ENCODE measurements at places on chromosomes 16 and 17.

- DNase-seq, result no peak
Observed at GRCh38 chr17:55642741-55643140, 79.9 kb downstream of the TMEM100 start.

GRCh38 chr17:45888392-45888791, 6.0 kb upstream of the MAPT start:
- no peak for DNase-seq

DNA sequence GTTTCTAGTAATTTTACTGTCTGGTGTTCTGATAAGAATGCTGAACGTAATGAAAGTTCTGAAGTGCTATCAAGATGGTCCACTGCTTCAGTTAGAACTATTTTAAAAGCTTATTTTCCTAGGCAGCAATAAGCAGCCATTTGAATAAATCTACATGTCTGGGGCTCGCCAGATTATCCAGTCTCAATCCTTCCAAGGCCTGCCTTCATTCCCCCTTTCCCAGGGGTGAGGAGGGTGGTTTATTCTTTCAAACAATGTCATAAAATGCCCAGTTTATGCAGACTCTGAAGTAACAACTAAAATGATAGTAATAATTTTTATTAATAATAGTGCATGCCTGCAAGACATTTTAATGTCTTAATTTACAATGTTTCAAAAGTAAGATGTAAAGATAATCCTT, 2.4 kb downstream of the CDH11 start:
- DNase-seq, result no peak

- no peak for DNase-seq
Observed at GRCh38 chr17:4340914-4341615, 25.4 kb downstream of the UBE2G1 start.

- DNase-seq, result no peak
Observed at GRCh38 chr16:50595859-50596258, 47.7 kb downstream of the NKD1 start.

GRCh38 chr16:71927383-71927782, 32.1 kb downstream of the IST1 start:
- DNase-seq, result no peak

- no peak for DNase-seq
Observed at GRCh38 chr17:67574658-67575293, 143.0 kb upstream of the NOL11 start.

DNA sequence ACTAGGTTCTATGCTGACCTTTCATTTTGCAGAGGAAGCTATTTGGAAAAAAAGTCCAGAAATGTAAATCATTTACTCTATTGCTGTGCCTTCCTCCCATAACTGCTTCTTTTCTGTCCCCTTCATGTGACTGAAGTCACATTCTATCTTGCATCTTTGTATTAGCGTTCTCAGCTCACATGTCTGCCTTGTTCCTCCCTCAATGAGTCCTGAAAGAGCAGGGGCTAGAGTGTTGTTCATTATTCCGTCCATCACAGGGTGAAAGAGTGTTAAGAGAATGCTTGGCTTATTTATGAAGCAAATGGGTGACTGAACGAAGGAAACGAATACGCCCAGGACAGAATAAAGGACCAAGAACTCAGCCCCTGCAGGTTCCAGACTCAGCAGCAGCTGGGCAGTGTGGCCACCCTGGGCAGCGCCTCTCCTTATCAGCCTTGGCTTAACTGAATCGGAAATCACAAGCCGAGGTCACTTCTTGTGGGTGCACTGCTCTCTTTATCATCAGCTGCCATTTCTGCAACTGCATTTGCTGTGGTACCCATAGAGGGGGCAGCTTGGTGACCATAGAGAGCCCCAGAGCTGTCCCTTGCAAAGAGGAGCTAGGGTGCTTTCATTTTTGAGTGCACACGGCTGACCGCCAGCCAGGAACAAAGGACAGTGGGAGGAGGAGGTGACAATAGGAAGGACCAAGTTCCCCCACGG, 1.8 kb upstream of the PIK3R6 start:
- no peak for DNase-seq

- no peak for DNase-seq
Observed at GRCh38 chr16:12091569-12092543, 115.3 kb downstream of the SNX29 start.

- no peak for DNase-seq
Observed at GRCh38 chr16:89402962-89403361, 87.4 kb downstream of the ANKRD11 start.

- DNase-seq, result peak; percentile 100
Observed at GRCh38 chr17:68457539-68458259, 403 bp upstream of the WIPI1 start.

GRCh38 chr17:2067048-2067561, 12.2 kb downstream of the HIC1 start:
- DNase-seq, result no peak
